Inflammatory macrophage treated with lipopolysaccharide for 1 hour (primary cell): ENCODE measurements at places on chromosomes 3 and 15.

- DNase-seq = no peak
Measured at GRCh38 chr3:141793476-141794260, 30.5 kb downstream of the GRK7 start.

DNA sequence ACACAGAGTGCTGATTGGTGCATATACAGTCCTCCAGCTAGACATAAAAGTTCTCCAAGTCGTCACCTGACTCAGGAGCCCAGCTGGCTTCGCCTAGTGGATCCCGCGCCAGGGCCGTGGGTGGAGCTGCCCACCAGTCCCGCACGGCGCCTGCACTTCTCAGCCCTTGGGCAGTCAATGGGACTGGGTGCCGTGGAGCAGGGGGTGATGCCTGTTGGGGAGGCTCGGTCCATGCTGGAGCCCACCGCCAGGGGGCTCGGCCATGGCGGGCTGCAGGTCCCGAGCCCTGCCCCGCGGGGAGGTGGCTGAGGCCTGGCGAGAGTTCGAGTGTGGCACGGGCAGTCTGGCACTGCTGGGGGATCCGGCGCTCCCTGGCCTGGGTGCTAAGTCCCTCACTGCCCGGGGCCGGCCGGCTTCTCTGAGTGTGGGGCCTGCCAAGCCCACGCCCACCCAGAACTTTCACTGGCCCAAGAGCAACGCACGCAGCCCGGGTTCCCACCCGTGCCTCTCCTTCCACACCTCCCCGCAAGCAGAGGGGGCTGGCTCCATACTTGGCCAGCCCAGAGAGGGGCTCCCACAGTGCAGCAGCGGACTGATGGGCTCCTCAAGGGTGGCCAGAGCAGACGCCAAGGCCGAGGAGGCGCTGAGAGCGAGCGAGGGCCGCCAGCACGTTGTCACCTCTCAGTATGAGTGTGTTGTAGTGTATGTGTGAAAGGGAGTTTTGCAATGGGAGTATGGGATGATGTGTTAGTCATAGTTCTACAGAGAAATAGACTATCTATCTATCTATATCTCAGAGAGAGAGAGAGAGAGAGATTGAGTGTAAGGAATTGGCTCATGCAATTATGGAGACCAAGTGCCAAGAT is 69.0 kb downstream of the UBE2E2 start:
- no peak for DNase-seq

- no peak for DNase-seq
Measured at GRCh38 chr3:49998326-49998725, 58.4 kb downstream of the RBM6 start.

DNA sequence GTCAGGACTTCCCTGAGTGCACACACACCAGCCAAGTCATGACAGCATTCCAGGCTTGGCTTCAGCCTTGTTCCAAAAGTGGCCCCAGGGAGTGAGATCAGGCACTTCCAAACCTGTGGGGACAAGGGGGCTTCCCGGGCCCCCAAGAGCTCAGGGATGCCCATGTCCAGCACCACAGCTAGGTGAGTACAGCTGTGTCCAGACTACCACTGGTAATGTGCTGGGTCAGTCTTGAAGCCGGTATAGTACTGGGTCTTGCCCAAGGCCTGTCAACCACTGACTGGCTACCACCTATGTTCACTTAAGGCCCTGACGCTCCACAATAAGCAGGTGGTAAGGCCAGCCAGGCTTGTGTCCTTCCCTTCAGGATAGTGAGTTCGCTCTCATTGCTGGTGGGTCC is 249.3 kb downstream of the UNC13C start:
- no peak for DNase-seq

DNA sequence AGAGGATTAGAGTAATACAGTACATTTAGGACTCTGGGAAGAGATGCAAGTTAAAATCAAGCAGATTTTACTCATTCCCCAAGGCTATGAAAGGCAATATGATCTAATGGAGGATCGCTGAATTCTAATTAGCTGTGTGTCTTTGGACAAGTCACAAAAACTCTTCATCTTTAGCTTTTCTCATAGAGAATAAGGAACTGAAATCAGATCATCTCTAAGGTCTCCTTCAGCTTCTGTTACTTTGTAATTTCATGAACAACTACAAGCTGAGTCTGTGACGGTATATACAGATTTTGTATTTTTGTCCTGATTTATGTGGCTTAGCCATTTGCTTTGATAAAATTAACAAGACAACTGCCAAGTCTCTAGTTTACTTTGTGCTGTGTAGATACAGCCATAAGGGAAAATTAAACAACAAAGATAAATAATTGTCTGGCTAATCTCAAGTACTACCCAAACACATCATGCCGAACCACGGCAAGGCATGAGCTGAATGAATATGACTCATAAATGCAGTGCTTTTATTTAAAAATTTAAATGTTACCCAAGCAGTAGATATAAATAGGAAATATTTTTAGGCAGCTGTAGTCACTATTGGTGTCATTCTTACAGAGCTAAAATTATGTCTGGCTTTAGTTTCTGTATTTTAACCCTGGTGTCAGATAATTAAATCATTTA is 81.5 kb downstream of the GAP43 start:
- no peak for DNase-seq

DNA sequence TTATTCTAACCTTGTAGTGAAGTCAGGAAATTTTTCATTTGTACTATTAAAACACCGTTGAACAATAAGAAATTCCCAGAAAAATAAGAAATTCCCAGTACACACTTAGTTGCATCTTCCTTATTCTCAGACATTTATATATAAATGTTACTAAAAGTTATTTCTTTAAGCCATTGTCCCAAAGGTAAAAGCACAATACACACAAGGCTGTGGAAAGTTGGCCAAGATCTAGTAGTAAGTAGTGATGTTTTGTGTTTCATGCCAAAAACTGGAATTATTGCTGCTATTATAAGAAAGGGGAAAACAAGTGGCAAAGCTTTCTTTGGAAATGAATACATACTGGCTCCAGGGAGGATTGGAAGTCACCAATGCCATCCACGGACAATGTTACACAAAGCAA is 802.5 kb upstream of the DPPA4 start:
- DNase-seq = no peak

- no peak for DNase-seq
Measured at GRCh38 chr15:62877276-62877857, 165.2 kb upstream of the TPM1 start.

DNA sequence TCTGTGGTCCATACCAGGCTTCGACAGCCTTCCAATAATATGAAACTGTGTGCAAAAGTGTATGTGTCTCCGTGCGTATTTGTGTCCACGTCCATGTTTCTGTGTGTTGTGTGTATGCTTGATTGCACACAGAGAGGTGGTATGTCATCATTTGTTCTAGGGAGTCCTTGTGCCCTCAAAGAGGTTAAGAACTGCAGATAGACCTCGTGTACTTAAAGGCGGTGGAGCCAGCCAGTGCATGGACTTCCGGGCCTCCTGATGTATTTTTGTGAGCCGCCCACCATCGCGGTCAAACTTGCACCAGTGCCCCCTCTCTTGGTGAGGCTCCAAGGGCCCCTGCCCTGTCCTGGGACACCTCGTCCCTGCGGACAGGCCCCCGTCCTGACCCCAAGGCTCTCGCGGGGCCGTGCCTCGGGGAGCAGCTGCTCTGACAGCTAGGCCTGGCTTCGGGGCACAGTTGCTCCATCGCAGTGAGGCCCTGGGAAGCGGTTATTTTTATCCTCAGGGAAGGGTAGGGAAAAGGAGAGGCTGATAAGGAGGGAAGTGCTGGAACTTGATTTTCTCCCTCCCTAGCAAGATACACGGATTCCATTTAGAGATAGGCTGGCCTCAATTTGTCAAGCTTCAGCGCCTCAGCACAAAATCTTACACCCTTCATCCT is 1.2 kb upstream of the RYK start:
- no peak for DNase-seq

DNA sequence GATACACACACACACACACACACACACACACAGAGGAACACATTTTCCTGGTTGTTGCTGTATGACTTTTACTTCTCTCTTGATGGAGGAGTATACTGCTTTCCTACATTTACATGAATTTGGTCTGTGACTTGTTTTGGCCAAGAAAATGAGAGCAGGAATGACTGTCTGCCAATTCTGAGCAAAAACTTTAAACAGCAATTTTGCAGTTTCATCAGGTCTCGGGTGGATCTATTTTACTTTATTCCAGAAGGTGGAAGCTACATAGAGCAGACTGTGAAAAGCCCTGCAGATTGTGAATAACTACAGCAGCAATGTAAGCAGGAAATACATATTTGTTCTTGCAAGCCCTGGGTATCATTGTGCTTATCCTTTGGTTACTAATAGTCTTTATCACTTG is 1350.0 kb upstream of the EPHA6 start:
- DNase-seq = no peak

DNA sequence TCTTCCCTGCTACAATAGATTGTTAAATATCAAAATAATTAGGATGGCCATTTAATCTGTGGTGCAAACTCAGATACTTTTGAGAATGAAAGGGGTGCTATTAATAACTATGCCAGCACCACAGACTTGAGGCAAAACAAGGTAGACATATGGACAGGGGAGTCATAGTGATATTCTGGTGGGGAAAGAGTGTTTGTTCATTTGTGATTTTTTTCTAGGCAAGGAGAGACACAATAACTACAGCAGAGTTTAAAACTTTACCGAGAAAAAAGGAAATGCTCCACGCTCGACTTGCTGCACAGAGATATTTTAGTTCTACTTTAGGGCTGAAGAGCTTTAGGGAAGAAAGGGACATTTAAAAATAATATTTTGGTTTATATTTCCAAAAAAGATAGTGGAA is 611.2 kb upstream of the GRM7 start:
- DNase-seq = no peak
